ENCODE measurements at places on chromosomes 2 and 18.

DNA sequence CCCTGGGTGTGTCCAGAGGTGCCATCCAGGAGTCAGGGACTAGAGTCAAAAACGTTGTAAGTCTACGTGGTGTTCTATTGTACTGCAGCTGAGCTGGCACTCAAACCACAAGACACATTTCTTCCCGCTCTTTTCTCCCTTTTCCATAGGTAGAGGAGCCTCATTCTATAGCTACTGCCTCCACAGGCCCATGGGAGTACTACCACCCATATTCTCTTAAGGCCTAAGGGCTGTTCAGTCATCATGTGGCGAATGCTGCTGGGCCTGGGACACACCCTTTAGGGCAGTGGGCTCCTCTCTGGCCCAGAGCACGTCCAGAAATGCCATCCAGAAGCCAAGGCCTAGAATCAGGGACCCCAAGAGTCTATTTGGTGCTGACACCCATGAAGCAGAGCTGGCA is 1271.7 kb downstream of the CNTNAP5 start:
- no peak for DNase-seq

- DNase-seq = no peak
Measured at GRCh38 chr2:216539791-216540241, 41.2 kb downstream of the RPL37A start.

GRCh38 chr2:96945014-96945413 is 41.4 kb downstream of the FAM178B start:
- no peak for DNase-seq

- DNase-seq = no peak
Measured at GRCh38 chr2:97907369-97908100, 88.2 kb downstream of the TMEM131 start.

- no peak for DNase-seq
Measured at GRCh38 chr2:54212456-54212855, 43.6 kb downstream of the TSPYL6 start.

GRCh38 chr18:289026-289425 is 21.2 kb upstream of the THOC1 start:
- DNase-seq = no peak

GRCh38 chr2:241109210-241110088 is 7.4 kb upstream of the MTERF4 start:
- DNase-seq = no peak

GRCh38 chr2:170816504-170817092 is at the start of gene GAD1:
TSS of gene GAD1 (plus strand) at chr2:170816887. CDS start at chr2:170818592, 1,705 bp downstream.
- DNase-seq = peak; percentile 91

DNA sequence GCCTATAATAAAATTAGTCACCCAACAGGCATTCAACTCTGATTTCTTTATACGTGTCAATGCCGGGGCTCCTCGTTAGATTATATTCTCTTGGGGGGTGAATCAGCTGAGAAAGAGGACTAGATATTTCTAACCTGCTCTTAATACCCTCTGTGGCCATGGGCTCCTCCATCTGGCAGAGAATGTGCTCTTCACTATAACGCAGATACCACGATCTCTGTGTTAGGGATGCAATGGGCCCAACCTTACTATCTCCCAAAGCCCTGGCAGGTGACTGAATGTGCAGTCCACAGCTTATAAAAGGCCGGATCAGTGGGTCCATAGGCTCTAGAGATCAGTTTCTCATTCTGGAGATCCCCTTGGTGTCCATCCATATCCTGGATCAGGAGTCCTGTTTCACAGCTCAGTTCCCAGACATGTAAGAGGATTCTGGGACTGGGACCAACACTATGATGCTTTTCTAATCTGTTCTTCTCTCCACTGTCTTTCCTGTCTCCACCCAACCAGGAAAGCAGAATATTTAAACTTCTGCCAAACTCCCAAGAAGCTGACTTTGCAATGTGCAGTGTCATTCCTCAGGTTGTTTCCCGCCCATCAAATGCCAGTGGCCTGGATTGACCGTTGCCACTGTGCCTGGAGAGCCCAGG is 71.4 kb upstream of the CELF4 start:
- no peak for DNase-seq

GRCh38 chr2:120956486-120957156 is 221.0 kb downstream of the GLI2 start:
- DNase-seq = no peak

DNA sequence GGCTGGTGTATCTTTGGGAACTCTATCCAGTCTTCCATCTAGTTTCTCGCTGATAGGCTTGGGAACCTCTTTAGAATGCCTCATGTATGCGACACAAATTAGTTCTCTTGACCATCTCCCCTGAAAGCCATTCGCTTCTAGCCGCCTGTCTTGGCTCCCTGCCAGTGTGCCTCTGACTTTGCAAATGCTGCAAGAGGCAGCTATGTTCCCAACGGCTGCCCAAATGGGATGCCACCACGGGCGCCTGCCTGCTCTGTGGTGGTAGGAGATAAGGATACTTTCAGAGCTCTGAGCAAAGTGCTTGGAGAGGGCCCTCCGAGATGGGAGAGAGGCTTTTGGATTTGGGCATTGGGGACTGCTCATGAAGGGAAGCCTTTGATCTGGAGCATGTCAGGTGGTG is 77.7 kb upstream of the IGFBP5 start:
- DNase-seq = peak; percentile 72

DNA sequence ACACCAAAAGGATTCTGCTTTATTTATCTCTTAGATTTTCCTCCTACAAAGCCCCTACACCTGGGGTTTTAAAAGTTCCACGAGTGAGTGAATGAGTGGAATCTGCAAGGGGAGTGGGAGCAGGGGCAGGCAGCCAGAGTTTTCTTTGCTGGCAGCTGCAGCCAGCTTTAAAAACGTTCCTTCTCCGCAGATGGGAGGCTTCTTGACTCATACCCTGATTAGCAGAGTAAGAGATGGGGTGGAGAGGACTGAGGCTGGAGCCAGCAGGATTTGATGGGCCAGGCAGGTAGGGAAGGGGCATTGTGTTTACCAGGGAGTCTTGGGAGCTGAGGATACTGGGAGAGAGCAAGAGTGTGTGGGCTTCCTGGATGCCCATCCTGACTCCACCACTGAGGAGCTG is 99.6 kb upstream of the TNP1 start:
- DNase-seq = no peak

- no peak for DNase-seq
Measured at GRCh38 chr18:35619941-35620340, 38.4 kb downstream of the GALNT1 start.

GRCh38 chr2:150643114-150643725 is 155.8 kb upstream of the RND3 start:
- no peak for DNase-seq

DNA sequence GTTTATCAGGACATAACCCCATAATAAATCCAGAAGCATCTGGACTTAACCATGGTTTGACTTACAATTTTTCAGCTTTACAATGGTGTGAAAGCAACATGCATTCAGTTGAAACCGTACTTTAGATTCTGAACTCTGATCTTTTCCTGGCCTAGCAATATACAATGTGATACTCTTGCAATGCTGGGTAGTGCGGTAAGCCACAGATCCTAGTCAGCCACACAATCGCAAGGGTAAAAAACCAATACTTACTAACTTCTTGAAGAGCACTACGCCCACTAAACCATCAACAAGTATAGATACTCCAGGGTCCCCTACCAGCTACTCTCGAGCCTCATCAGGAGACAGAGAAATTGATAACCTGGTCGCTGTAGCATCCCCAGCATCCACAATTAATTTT is 71.0 kb upstream of the CCDC150 start:
- DNase-seq = no peak

GRCh38 chr2:229610872-229611271 is 103.5 kb downstream of the DNER start:
- DNase-seq = no peak

GRCh38 chr18:48840491-48840877 is 110.3 kb downstream of the SMAD7 start:
- peak; percentile 9 for DNase-seq

GRCh38 chr2:104703669-104704068 is 150.2 kb upstream of the POU3F3 start:
- no peak for DNase-seq

GRCh38 chr2:238053191-238053776 is 7.5 kb upstream of the SCLY start:
- no peak for DNase-seq

GRCh38 chr18:42773870-42774269 is 341.6 kb downstream of the RIT2 start:
- no peak for DNase-seq

- DNase-seq = no peak
Measured at GRCh38 chr2:144834998-144835633, 315.2 kb upstream of the ZEB2 start.

DNA sequence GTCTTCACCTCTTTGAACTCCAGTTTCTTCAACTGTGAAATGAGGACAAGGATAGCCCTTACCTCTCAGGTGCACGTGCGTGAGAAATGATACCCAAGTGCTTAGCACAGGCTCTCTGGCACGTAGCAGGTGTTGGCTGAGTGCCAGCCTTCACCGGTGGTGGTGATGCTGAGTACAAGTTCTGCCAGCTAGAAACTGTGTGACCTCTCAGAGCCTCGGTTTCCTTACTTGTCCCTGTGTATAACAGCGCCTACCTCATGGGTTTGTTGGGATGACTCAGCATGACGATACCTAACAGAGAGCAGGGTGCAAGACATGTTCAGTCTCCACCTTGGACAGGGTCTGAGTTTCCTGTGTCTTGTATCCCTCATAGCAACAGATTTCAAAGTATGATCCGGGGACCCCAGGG is 205.1 kb downstream of the TNS1 start:
- no peak for DNase-seq

- DNase-seq = no peak
Measured at GRCh38 chr2:106187273-106187891, 6.7 kb downstream of the UXS1 start.

GRCh38 chr2:136000502-136000901 is 15.1 kb upstream of the DARS1 start:
- no peak for DNase-seq

GRCh38 chr18:79504034-79504433 is 108.3 kb downstream of the NFATC1 start:
- DNase-seq = peak; percentile 12

DNA sequence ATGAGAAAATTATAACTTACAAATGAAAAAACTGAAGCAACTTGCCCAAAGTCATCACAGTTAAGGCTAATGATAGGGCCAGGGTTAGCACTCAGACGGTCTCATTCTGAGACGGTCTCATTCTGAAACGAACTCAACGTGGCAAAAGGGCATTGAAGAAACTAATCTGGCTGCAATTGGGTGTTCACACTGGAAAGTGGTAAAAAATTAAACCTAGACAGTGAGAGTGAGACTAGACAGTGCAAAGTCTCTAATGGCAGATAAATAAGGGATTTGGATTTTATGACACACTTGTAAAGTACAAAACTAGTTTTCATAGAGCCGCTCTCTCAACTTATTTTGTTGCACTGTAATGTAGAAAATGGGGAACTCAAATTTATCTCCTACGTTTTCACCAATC is 9.2 kb downstream of the LRPPRC start:
- no peak for DNase-seq

DNA sequence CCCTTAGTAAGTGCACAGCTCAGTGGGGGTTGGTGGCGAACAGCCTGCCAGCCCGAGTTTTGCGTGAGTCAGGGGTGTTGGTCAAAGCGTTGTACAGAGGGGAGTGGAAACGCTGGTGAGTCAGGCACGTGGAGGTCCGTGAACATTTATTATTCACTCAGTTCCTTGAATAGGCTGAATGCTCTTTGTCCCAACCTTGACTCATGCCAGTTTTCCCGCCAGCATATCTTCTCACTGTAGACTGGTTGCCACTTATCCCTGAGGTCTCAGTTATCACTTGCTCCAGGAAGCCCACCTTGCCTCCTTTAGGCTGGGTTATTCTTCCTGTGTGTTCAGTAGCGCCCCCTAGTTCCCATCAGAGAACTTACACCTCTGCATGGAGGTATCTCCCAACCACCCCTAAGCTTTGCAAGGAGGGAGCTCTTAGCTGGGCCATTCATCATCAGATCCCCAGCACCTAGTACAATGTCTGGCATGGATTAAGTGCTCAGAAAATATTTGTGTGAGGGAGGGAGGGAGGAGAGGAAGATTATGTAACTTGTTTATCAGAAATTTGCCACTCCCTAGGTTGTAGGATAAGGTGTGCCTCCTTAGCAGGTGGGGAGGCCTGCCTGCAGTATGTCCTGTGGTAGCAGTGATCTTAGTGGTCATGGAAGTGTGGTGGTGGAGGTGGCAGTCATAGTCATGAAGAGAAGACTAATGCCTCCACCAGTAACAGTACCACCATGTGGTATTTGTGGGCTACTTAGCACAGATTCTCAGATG is 72.1 kb downstream of the CABLES1 start:
- DNase-seq = no peak

DNA sequence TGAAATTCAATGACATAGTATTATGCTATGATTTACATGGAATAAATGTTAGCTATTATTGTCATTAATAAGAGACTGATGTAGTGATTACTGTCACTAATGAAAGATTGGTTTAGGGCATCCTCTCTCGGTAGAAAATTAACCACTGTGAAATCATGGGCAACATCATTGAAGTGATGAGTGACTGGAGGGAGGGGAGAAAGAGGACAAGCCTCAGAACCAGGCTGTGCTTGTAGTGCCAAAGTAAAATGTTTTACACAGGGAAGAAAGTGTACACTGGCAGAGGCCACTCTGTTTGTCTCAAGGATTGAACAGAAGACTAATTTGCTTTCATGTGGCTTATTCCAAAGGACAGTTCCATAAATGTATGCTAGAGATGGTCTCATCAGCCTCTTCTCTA is 456.2 kb upstream of the TCF4 start:
- DNase-seq = no peak

GRCh38 chr2:129274038-129274415 is 705.4 kb upstream of the RAB6C start:
- DNase-seq = no peak

- DNase-seq = no peak
Measured at GRCh38 chr2:143828763-143829537, 691.0 kb downstream of the ZEB2 start.

GRCh38 chr2:104088745-104089144 is 765.2 kb upstream of the POU3F3 start:
- no peak for DNase-seq

GRCh38 chr2:74862020-74862964 is 28.4 kb downstream of the HK2 start:
- peak; percentile 9 for DNase-seq

- no peak for DNase-seq
Measured at GRCh38 chr2:11651856-11652548, 18.0 kb downstream of the NTSR2 start.

GRCh38 chr2:86272111-86272510 is 65.3 kb downstream of the REEP1 start:
- no peak for DNase-seq

GRCh38 chr2:102770506-102770905 is 8.7 kb downstream of the TMEM182 start:
- DNase-seq = no peak

DNA sequence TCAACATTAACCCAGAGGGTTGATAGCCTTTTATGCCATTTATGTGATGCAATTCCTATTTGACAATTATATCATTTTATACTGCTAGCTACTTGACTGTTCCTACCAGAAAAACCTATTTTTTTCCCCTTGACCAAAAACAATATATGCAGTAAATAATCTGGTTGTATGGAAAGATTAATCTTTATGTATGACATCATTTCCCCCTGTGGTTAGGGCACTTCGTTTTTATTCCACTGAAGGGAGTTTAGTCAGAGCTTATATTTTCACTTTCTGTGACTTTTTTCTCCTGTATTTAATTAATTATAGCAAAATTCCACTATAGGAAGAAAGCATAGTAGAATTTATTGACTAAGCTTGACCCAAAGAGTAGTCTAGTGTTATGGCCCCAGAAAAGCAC is 107.6 kb downstream of the HAUS1 start:
- DNase-seq = no peak

- no peak for DNase-seq
Measured at GRCh38 chr2:140122001-140122400, 1341.8 kb upstream of the NXPH2 start.
